CD4-positive, alpha-beta T cell treated with Interleukin-1 beta for 1 hour (primary cell): ENCODE measurements at places on chromosomes 12 and 14.

- DNase-seq, result no peak
These were observed 148.3 kb downstream of the AKAP6 start for GRCh38 chr14:32477396-32477795.

- no peak for DNase-seq
These were observed 44.9 kb downstream of the IL31 start for GRCh38 chr12:122129131-122129530.

DNA sequence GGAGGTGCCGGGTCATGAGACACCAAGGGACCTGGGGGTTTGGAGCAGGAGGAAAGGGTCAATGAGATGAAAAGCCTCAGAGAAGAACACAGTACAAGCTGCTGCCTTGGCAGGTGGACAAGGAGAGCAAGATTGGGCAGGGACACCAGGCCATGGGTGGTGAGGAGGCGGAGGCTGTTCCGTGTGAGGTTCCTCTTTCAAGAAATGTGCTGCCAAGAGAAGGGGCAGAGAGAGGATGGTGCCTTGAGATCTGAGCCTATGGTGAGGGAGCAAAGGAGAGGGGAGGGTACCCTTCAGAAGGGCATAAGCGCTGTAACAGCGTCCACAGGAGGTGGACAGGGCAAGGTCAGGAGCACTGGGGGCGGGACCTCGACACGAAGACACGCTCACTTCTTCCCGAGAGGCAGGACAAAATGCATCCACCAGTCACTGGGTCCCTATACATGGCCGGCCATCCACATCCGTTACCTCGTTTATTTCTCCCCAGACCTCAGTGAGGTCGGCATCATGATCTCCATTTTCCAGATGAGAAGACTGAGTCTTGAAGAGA lies 100.2 kb downstream of the B4GALNT3 start:
- no peak for DNase-seq

- DNase-seq, result peak; percentile 72
These were observed 558 bp downstream of the KLHDC2 start for GRCh38 chr14:49768301-49769121.

DNA sequence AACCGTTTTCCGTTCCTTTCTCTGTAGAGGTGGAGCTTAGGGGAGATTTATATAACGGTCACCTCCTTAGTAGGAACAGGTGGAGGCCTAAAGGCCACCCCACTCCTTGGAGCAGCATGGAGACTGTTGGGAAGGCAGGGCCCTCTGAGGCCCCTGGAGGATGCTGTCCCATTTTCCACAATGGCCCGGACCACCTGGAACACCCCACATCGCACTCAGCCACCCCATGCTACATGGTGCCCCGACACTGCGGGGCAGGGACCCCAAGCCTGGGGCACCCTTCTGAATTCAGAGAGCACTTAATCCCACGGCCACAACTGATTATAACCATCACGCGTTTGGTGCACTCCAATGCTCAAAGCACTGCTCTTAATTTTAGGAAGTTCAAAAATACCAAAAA lies 41.4 kb downstream of the C14orf132 start:
- no peak for DNase-seq

DNA sequence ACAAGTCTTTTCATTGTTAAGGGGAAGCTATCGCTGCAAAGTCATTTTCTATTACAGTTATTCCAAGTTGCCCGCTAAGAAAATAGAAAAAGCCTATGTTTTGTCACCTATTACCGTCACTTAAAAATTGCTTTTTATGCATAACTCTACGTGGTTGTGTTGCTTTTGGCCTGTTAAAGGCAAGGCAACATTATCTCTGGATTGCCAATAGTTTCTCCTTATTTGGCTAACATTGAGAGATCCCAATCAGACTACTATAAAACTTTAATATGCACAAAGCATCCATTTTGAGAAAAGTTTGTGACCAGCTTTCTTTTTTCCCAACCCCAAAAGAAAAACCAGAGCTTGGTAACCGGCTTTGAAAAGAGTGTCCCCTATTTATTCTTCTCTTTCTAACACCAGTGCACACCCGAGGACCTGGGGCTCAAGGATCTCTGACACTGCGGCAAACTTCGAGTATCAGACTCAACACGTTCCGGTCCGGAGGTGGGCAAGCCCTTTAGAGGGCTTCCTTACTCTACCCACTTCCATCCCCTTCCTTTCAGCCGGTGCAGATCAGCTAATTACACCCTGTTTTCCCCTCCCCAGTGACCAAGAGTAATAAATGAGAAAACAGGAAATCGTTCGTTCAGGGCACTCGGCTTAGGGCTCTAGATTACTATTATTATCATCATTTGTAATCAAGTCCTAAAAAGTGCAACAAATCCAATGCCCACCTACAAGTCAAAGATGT lies 1.2 kb downstream of the PPP1R12A start:
- DNase-seq, result no peak

DNA sequence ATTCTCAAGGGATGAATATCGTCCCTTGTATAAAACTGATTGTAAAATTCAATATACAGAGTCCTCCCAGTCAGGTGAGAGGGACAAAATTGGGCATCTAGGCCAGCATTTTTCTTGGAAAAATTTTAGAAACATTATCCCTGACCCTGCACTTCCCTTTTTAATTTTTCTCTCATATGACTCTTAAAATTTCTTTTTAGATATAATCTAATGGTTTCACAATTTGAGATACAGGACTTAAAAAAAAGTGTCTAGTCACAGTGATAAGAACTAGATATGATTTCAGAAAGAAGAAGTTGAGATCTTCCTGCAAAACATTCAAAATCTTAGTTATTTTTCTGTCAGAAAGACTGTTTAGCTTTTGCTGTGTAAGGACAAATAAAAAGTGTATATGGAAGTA lies 270.8 kb upstream of the PPFIA2 start:
- DNase-seq, result no peak

DNA sequence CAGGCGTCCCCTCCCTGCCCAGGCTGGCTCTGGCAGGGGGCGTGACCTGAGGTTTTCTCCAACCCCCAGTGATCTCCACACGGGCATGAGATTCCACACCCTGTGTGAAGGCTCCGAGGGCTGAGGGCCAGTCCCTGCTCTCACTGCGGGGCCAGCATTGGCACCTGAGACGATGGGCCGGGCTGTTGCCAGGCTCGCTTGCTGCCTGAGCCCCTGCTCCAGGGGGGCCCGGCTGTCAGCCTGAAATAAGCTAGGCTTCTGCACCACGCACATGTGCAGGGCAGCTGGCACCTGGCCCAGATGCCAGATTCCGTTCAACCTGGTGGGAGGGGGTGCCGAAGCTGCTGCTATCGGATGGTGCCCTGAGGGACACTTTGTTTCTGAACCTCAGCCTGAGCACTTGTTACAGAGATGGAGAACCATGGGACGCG lies 196.5 kb upstream of the PRMT8 start:
- no peak for DNase-seq

DNA sequence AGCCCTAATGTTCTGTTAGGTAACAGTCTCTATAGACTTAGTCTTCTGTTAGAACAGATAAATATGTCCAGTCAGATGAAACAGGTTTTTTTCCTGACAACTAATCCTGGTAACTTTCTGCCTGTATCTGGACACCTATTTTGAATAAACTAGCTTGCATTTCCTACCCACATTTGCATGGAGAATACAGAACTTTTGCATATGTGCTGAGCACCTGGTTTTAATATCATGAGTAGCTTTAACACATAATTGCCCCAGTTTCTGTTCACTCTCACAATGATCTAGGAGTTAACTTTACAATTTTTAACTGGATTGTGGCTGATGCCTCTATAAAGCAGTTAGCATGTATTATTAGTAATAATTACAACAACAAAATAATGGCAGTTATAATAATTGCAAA lies 111.7 kb downstream of the KTN1 start:
- DNase-seq, result no peak

DNA sequence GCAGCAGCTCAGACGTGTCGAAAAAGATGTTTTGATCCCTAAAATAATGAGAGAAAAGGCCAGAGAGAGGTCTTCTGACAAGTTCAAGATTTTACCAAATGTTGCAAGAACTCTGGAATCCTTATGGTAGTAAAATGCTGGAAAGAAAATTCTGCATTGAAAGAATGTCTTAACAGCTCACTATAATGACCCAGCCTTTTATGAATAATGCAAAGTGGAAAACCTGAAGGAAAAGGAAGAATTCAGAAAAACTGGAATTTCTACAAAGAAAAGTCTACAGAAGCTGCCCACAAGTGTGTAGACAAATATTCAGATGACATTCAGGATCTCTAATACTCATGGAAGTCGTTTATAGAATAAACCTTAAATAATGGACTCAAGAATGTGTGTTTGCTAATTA lies 1.8 kb upstream of the CCDC88C start:
- no peak for DNase-seq

DNA sequence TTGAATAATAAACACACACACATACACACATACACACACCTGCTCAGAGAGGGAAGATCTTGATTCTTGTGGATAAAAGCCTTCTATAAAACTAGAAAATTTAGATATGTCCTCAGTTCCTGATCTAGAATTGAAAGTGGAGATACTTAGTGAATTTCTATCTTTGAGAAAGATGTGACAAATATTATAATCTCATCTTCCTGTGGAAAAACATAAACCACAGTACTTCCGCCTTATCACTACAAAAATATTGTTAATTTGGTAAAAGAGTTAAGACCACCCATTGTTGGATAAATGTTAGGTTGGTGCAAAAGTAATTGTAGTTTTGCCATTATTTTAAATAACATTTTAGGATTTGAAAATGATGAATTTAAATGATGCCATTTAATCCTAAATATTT lies at the start of gene KLRK1:
Gene KLRK1 (minus strand): TSS at position 138 of the 400 bp plus-strand sequence. CDS start 1,231 bp downstream, outside the sequence.
- no peak for DNase-seq

DNA sequence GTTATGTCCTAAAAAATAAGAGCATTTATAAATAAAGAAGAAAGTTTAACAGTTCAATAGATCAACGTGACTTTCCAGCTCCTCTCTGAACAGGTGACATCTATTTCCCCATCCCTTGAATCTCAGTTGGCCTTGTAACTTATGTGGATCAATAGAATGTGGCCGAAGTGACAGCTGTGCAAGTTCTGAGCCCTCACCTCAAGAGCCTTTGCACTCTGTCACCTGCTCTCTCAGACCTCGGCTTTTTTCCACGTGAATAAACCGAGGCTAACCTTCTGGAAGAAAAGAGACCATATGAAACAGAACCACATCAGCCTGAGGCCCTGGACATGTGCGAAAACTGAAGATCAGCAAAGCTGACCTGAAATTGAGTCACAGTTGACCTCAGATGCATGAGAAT lies 253.0 kb downstream of the DAD1 start:
- DNase-seq, result no peak

DNA sequence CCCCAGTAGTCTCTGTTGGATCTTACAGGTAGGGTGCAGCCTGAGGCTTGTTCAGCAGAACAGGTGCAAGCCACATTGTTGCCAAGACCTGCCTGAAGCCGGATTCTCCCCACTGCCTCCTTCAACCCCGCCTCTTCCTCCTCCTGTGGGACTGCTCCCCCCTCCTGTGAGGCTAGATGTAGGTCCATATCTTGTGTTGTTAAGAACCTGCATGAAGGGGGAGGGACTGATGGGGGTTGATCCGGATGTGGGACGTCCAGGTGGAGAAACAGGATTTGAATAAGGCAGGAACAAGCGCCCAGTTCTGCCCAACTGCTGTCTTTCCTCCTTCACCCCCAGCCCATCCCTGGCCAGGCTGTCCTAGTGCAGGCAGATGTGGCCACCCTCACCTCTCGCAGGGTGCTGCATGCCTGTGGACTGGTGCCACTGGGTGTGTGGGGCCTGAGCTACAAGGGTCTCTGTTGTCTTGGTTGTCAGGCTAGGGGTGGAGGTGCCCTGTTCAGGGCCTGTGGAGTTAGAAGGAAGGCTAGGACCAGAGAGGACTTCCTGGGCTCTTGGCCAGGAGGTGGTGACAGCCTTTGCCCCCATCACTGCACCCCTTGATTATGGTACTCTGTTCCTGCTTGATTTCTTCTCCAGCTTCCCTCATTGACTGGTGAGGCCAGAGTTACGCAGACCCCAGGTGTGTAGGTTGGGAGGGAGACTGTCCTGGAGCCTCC lies 1.4 kb downstream of the NR4A1 start:
- peak; percentile 62 for DNase-seq

DNA sequence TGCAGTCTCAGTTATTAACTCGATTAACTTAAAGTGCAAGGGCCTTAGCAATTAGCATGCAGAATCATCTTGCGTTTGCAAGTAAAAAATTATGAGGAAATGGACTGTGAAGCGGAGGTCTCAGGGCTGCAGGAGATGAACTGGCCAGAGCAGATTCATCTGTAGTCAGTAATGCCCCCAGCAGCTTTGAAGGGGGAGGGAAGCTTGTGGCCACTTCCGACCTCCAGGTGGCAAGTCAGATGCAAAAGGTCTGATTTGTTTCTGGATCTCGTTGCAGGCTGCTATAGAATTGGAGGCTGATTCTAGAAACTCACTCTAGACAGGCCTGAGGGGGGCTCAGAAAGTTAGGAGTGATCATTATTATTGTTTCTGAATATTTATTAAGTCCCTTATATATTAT lies 107.4 kb upstream of the RGS6 start:
- no peak for DNase-seq

GRCh38 chr12:69985656-69986055 lies 160.6 kb downstream of the MYRFL start:
- no peak for DNase-seq

- DNase-seq, result no peak
These were observed 64.0 kb upstream of the WSCD2 start for GRCh38 chr12:108065069-108065468.

DNA sequence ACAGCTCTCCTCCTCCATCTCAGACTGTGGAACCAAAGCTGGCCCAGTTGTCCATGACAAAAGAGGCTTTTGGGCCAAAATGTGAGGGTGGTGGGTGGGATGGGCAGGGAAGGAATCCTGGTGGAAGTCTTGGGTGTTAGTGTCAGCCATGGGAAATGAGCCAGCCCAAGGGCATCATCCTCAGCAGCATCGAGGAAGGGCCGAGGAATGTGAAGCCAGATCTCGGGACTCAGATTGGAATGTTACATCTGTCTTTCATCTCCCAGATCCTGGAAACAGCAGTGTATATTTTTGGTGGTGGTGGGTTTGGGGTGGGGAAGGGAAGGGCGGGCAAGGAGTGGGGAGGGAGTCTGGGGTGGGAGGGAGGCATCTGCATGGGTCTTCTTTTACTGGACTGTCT lies 11.8 kb upstream of the TAMALIN start:
- no peak for DNase-seq

DNA sequence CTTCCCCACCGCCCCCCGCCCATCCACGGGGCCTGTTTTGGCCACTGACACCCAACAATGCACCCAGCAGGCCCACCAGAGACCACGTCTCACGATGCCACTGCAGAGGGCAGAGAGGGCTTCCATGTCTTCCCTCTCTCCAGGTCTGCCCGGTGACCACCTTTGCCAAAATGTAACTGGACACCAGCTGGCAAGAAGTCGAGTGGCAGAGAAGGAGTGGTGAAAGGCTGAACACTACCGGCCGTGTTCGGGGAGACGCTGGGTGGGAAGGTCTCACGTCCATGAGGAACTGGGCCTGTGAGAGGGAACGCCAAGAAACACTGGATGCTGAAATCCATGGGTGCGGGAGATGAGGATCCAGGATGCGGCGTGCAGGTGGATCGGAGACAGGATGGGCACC lies 308.2 kb downstream of the ADGRD1 start:
- no peak for DNase-seq

- no peak for DNase-seq
These were observed 46.2 kb downstream of the PAWR start for GRCh38 chr12:79644274-79645234.

GRCh38 chr12:104567832-104568486 lies 111.2 kb downstream of the CHST11 start:
- DNase-seq, result peak; percentile 17

GRCh38 chr12:45670346-45671065 lies 59.0 kb upstream of the ARID2 start:
- DNase-seq, result peak; percentile 61

- no peak for DNase-seq
These were observed 126.8 kb upstream of the CPSF6 start for GRCh38 chr12:69112616-69113015.

GRCh38 chr14:99213527-99213971 lies 58.4 kb downstream of the BCL11B start:
- DNase-seq, result no peak

- no peak for DNase-seq
These were observed 18.6 kb downstream of the GNS start for GRCh38 chr12:64740646-64741045.
